ENCODE measurements at places on chromosomes 1 and 21. TPM values are rescaled to one million over a fixed set of nuclear protein-coding genes. Genes with fewer than 3 reads are reported as not detected.

GRCh38 chr1:54347261-54347954, 58.8 kb downstream of the SSBP3 start:
- H3K4me1 ChIP-seq: peaks cover 6% of the 10 kb centered on the region
- no peak overlapping the region for H3K4me3 ChIP-seq
- H3K36me3 ChIP-seq: no peaks in the 10 kb centered on the region
- no peaks in the 10 kb centered on the region for H3K27me3 ChIP-seq
- DNase-seq: no peak
- no peak overlapping the region for H3K27ac ChIP-seq

Gene HSD3B2
- not detected for total RNA-seq

DNA sequence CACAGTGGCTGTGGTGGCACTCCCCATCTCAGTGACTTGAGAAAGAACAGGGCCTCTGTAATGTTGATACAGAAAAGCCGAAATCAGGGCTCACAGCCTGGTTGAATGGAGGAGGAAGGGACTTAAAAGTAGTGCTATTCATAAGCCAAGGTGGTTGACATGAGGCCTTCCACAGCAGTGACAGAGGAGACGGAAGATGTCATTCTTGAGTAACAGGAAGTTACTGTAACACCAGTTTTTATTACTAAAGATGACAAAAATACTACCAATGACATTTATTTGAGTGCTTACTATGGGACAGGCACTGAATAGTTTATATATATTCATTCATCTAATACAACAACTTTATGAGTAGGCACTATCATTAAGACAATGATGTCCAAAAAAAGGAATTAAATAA, 52.8 kb upstream of the GNG12 start:
- H3K4me1 ChIP-seq: no peaks in the 10 kb centered on the region
- no peak for DNase-seq
- H3K36me3 ChIP-seq: no peaks in the 10 kb centered on the region
- H3K27ac ChIP-seq: no peak overlapping the region

Gene PLA2G4A
- 0.32 TPM for total RNA-seq

Gene SELENBP1
- total RNA-seq: not detected

GRCh38 chr1:200520735-200521134, 99.8 kb downstream of the KIF14 start:
- no peak overlapping the region for H3K27ac ChIP-seq
- no peaks in the 10 kb centered on the region for H3K4me1 ChIP-seq
- H3K27me3 ChIP-seq: no peaks in the 10 kb centered on the region
- no peak overlapping the region for H3K4me3 ChIP-seq
- no peak for DNase-seq

DNA sequence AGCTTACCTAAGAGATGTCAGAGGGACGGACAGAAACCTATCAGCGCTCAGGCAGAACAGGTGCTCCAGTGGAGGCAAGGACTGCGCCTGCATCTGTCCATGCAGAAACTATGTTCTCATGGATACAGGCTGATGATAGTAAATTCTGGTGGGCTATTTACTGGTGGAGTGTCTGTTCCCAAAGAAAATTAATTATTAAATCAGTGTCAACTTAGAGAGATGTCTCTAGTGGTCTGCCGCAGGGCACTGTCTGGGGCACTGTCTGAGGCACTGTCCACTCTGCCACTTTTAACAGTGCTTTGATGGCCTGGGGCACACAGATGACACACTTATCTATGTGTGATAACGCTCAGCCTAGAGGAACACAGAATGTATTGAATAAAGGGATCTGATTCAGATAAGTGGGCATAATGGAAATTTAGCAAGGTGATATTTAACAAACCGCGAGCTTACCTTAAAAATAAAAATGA, 148.1 kb downstream of the RGS7 start:
- H3K4me3 ChIP-seq: no peak overlapping the region
- no peaks in the 10 kb centered on the region for H3K36me3 ChIP-seq
- H3K27me3 ChIP-seq: no peaks in the 10 kb centered on the region
- no peaks in the 10 kb centered on the region for H3K4me1 ChIP-seq
- DNase-seq: no peak
- H3K27ac ChIP-seq: no peak overlapping the region

GRCh38 chr1:56654126-56654923, 9.2 kb downstream of the PRKAA2 start:
- H3K4me3 ChIP-seq: no peak overlapping the region
- H3K36me3 ChIP-seq: no peaks in the 10 kb centered on the region
- no peaks in the 10 kb centered on the region for H3K4me1 ChIP-seq
- no peak for DNase-seq
- H3K27me3 ChIP-seq: no peaks in the 10 kb centered on the region

Gene FCRL2
- total RNA-seq: not detected

Measured in CD4-positive, alpha-beta memory T cell (primary cell).